ENCODE measurements at places on chromosomes 1 and 21.

DNA sequence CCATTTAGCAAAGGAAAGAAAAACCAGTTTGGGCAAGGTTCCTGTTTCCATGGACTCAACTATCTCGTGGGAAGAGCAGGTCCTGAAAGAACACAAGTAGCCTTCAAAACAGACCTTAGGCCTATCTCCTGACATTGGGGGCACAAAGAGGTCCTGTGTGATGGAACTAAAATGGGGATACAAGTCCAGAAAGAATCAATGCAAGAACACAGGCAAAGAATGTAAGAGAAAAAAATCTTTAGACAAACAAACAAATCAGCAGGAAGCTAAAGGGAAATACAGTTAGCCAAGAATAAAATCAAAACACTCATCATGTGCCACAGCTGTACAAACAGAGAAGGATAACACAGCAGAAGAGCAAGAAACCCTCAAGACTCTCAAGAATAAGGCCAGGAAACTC is 28.2 kb downstream of the SLC30A10 start:
- no peak for DNase-seq

DNA sequence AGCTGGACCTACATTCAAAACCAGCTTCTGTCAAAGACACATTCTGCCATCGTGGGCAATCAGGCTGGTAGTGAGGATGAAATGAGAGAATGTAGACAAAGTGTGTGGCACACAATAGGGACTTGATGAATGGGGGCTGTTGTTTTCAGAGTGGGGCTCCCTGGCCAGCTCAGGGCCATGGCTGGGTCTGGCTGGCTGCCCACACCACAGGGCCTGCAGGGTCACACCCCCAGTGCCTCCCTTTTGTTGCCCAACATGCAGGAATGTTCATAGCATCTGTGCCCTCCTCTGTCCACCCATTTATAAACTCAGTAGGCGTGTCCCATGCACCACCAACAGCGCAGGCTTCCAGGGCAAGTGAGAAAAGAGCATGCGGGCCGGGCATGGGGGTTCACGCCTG is 20.8 kb upstream of the ECE1 start:
- no peak for DNase-seq

DNA sequence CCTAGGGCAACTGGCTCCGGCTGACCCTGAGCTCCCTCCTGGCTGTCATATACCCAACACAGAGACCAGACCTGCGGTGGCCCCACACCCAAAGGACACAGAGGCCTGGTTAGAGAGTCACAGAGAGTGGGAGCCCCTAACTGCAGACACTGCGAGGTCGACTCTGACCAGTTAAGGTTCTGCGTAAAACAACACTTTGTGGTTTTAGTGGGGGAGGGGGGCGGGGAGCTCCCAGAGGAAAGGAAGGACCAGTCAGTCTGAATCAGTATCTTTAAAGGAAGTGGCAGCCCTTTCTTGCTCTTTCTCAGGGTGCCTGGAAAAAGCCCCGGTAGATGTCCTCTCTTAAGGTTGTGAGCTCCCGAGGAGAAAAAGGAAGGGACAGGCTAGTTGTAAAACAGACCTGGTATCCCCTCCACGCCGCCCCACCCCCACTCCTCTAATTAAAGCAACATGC is 2.4 kb downstream of the SSBP3 start:
- no peak for DNase-seq

DNA sequence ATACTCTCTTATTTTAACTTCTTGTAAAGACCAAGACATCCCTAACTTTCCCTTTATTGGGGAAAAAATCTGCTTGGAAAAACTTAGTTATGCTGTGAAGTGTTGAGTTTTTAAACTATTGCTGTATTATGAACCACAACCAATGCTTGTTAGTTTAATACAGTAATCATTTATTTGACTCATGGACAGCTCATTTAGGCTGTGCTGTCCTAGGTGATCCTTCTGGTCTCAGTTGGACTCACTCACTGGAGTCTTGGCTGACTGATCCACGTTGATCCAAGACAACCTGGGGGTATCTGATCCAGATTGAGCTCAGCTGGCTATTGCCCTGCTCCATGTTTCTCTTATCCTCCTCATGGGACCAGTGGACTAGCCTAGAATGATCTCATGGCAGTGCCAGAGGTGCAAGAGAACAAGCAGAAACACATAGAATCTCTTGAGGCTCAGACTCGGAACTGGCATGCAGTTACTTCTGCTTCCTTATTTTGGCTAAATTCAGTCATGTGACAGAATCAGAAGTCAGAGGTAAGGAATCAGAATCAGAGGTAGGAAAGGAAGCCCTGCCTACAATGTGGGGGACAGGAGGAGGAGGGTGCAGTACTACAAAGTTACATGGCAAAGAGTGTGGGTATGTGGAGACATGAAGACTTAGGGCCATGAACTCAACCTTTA is 156.5 kb downstream of the FGGY start:
- DNase-seq: no peak

DNA sequence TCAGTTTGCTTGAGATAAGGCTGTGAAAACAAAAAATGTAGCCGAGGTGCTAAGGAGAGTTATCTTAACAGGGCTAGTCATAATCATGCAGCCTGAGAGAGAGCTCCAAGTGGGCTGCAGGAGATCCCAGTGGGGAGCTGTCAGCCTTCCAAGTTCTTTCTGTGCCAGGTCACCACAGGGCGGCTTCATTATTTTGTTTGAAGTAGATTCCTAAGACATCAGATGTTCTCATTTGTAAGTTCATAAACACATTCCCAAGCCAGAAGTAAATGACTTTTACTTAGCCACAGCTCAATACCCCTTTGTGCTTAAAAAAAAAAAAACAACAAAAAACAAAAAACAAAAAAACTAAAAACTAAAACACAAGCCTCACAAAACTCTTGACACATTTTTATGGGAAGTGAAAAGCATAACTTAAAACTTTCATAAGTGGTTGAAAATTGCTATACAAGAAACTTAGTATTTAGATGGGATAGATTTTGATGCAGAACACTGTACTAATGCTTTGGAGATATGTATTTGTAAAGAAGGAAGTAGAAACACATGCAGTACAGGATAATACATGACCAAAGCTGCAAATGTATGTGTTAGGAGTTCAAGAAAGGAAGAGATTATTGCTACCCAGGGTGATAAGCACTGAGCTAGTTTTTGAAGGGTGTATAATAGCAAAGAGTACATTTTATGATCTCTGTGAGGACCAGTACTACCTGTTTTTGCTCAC is 8.6 kb downstream of the CDC14A start:
- DNase-seq: peak; percentile 9

- DNase-seq: no peak
Measured at GRCh38 chr1:192629612-192630011, 6.3 kb upstream of the RGS13 start.

DNA sequence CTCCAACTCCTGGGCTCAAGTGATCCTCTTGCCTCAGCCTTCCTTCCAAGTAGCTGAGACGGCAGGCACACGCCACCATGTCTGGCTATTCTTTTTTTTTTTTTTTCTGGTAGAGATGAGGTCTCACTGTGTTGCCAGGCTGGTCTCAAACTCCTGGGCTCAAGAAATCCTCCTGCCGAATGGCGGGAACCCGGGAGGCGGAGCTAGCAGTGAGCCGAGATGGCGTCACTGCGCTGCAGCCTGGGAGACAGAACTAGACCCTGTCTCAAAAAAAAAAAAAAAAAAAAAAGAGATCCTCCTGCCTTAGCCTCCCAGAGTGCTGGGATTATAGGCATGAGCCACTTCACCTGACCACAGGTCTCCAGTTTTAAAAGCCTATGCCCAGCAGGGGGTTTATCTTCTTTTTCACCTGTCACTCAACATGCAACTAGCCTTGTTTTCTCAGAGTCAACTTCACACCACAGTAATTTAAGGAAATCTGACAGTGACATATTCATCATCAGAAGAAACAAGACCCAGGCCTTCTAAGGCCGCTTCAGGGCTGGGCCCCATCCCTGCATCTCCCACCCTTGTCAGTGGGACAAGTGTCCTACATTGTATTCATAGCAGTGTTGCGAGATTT is 38.3 kb upstream of the GALNT2 start:
- no peak for DNase-seq

DNA sequence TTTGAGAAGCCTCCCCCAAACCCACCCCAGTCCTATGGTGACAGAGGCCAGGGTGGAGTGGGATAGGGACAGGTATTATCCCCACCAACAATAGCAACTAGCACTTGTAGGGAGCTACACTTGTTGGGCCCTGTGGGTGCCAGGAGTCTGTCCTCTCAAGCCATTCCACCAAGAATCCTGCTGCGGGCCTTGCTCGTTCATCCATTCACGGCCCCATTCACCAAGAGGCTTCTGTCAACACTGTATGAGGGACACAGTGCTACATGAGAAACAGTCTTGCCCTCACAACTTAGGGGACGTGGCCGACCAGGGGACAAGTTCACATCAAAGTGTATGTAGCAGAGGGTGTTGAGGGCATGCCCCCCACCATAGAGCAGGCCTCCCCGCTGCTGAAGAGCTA is 18.9 kb downstream of the SHISA4 start:
- DNase-seq: no peak
